ENCODE measurements at places on chromosomes 1 and 21.
A peak's percentile ranks its signal among the peaks of the same experiment; 100 is the strongest.

GRCh38 chr1:214236477-214236876 is 44.5 kb upstream of the SMYD2 start:
- no peak for DNase-seq

DNA sequence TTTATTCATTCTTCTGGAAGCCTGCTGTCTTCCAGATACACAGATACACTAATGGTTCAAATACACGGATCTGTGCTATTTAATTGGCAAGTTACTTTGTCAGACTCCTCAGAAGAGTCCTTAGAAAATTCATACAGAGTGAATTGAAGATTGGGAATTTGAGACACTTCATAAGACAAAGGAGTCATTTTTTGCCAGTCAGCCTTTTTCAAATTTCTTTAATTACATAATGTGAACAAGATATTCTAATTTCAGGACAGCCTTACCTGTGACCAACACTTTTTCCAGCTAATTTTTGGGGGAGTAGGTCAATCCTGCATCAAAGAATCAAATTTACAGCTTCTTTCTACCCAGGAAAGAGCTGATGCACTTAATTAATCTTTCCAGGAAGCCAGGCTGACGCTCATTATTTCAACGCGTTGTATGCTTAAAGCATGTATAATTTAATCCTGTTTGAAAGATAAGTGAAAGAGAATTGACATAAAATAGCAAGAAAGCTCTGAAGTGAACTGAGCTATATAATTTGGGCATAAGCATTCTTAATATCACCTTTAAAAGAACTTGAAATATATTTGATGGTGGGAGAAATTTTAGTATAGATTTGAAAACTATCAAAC is 12.8 kb upstream of the NRIP1 start:
- no peak for DNase-seq

DNA sequence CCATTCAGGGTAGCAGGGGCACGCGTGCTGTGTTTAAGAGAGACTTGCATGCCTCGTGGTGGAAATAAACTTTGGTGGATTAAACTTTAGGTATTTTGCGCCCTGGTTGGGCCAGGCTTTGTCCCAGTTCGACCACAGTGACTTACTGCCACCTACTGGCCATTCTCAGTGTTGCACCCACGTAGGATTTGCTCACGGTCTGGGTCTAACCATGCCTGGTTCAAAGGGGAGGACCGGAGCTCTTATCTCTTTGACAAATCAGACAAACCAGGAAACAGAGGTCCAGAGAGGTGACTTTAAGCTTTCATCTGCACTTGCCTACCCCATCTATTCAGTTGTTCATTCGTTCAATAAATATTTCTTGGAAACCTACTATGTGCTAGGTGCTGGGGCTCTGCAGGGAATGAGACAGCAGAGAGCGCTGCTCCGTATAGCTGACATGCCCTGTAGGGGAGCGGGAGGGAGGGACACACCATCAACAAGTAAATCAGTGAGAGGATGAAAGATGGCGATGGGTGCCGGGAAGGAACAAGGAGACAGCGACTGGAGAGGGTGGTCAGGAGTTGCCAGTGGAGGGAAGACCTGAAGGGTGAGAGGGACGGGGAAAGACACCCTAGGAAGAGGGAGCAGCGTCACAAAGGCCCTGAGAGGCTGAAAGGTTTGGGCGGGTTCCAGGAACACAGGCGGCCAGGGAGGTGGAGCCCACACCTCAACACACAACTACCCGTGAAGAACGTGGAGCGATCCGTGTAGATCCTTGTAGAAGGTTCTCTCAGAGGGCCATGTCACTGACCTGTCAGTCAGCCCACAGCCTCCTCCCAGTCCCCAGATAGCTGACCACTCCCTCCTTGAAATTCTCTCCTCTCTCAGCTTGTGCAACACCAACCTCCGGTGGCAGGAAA is 27.2 kb upstream of the TINAGL1 start:
- DNase-seq, result peak; percentile 92

- peak; percentile 29 for DNase-seq
These were observed 591 bp downstream of the SHC1 start for GRCh38 chr1:154969860-154970452.

DNA sequence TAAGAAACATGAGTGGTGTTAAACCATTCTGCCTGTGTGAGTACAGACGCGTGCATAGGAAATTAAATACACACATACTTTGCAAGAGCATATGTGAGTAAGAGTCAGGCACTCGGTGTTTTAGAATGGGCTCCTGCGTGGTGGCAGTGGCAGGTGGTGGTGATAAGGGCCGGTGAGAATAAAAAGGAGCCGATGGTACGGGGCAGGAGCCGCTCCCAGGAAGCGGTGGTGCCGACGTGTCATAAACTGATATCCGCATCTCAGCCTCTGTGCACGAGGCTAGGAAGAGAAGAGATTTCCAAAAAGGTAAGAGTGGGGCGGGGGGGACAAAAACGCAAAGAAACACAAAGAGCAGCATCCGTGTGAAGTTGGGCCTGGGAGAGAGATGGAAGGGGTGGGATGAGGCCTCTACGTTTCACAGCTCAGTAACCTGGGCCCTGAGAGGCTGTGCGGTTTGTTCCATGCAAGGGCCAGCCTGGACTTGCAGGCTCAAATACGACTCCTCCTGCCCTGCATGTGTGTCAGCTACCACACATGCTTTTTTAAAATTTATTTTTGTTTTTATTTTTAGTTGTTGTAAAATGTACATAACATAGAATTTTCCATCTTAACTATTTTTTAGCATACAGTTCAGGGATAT is 127.7 kb upstream of the COL6A1 start:
- no peak for DNase-seq

GRCh38 chr1:8661185-8662110 is 156.0 kb downstream of the RERE start:
- DNase-seq, result peak; percentile 94

DNA sequence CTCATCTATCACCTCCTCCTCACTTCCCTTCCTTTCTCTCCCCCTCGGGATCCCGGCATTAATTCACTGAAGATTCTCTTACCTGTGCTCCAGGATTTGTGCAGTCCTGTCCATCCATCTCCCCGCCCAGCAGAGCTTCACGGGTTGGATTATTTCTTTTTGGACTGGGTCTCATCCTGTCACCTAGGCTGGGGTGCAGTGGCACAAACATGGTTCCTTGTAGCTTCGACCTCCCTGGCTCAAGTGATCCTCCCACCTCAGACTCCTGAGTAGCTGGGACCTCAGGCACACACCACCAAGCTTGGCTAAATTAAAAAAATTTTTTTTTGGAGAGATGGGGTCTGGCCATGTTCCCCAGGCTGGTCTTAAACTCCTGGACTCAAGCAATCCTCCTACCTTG is 12.3 kb upstream of the CSF3R start:
- no peak for DNase-seq

DNA sequence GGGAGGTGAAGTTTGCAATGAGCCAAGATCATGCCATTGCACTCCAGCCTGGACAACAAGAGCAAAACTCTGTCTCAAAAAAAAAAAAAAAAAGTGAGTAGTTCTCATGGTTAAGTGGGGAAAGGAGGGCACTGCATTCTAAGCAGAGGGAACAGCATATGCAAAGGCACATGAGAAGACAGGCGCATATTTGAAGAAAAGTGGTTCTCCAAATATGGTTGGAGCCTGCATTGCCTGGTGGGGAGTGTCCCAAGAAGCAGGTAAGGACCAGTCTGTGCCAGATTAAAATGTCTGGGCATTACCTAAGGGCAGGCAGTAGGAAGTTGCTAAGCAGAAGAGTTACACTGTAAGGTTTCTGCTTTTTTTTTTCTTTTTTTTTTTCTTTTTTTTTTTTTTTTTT is 2.5 kb upstream of the KPNA6 start:
- no peak for DNase-seq

DNA sequence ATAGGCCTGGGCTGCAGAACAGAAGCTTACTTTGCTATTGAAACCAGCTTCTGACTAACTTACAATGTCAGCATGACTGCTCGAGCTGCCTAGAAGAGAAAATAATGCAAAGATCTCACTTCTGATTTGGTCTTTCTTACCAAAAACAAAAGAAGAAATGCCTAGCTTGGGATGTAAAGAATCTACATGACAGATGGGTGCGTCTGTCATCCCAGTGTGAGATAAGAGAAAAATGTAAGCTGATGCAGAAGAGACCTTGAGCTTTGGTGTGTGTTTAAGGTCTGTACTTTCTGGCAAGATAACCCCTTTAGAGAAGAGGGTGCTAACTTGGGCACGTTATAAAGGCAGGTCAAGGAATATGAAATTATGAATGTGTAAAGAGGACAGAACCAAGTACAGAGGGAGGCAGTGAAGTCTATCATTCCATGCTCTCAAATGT is 3.6 kb downstream of the FAM20B start:
- DNase-seq, result no peak

GRCh38 chr1:65166572-65167305 is 18.7 kb downstream of the AK4 start:
- DNase-seq, result no peak

DNA sequence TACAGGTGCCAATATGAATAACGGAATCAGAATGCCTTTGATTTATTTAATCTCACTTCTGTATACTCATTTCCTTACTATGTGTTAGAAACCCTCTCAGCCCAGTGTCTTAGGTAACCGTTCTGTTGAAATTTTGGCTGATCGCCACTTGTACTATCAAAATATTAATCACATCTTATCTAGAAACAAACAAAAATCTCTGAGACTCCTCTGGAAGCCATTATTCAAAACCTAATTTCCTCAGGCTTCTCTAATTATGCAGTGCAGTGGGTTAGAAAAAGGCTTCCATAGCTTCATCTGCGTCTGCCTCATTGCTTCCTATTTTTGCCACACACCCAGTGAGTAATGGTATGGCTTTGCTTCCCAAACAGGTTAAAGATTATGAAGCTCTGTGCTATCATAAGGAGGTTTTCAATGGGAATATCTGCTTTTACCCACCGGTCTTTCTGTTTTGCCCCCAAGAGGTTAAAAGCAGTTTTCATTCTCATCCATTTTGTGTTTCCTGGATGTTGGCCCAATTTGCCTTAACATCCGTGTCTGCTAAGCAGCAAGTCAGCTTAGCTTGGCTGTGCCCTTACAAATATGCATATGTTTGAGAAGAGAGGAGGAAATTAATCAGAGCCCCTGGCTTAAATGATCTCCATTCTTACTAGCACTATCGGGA is 129.6 kb downstream of the RYR2 start:
- no peak for DNase-seq

DNA sequence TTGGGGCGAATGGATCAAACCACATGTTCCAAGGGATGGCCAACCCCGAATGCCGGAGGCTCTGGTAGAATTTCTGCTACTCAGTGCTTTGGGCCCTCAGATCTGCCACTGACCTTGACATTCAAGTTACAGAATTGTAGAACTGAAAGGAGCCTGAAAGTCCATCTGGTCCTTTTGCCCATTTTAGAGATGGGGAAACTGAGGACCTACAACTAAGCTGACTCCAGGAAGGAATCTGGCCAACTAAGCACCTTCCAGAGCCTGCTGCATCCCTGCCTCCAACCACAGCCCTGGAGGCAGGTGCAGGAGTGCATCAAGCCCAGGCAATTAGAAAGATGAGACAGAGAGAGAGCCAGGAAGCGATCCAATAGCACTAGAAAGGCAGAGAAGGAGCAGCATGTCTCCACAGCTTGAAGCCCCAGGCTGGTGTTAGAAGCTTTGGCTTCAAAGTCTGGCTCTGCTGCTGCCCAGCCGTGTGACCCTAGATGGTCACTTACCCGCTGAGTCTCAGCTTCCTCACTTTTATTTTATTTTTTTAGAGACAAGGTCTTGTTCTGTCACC is 1.3 kb upstream of the CTRC start:
- DNase-seq, result no peak

DNA sequence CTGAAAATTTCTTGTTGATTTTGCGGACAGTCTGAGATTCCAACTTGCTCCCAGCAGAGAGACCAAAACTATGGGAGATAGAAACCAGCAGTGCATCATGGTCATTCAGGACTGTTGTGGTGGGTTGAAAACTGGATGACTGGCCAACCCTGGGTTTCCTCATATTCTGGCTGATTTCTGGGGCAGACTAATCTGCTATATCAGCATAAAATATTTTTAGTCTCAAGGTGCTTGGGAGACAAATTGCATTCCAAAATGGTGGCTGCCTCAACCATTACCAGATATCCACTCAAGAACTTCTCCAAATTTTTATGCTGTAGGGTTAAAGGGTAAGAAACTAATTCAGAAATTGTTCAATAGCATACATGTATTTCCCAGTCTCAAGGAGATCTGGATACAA is 434.0 kb downstream of the BRINP3 start:
- no peak for DNase-seq

DNA sequence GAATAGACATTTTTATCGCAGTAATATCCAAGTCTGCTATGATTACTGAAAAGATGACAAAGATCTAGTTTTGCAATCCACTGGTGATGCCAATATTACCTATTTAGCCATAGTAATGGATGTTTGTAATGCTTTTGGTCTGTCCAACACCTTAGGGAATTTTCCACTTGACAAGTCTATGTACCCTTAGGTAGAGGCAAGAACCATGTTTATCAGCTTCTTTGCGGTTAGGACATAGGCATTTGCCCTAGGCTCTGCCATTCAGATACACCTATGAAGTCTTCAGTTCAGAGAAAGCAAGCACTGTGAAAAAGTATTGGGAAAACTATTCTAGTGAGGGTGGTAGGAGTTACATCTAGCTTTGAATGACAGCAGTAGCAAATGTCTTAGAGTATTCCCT is 40.2 kb upstream of the SLC35D1 start:
- no peak for DNase-seq

DNA sequence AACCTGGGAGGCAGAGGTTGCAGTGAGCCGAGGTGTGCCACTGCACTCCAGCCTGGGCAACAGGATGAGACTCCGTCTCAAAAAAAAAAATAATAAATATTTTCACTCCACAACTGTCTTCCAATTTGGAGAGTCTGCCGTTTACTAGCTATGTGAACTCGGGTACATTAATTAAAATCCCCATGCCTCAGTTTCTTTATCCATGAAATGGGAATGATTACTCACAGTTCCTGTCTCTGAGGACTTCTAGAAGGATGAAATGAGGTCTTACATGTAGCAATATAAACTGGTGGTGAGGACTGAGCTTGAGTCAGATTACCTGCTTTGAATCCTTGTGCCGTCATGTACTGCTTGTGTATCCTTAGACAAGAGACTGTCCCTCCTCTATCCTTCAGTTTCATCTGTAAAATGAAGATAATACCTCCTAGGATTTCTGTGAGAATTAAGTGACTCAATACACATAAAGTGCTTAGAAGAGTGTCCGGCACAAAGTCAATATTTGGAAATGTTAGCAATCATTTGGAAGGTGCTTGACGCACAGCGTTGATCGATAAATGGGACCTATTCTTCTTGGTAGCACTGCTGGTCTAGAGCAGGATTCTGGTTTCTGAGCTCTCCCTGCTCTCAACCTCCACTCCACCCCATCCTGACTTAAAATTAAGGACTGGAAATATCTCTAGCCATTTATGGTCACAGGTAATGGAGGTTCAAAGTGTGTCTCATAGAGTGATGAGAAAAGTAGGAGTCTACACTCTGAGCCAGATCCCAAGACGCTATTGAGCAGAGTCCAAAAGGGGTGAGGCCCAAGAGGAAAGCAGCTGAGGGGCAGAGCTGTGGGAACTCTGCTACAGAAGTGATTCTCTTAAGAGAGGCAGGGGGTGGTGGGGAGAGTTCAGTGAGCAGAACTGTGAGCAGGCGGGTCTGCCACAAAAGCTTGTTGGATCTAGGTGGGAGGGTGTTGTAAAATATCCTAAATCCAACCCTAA is 11.6 kb upstream of the DDI2 start:
- no peak for DNase-seq
